GM23338 (cell line): ENCODE measurements at places on chromosomes 5 and 9. TPM values are rescaled to one million over a fixed set of nuclear protein-coding genes. Genes with fewer than 3 reads are reported as not detected.

The GRIA1 gene
- total RNA-seq, result 1.4 and 1.7 TPM in 2 replicates

- DNase-seq, result peak; percentile 18
These were observed 52.7 kb downstream of the PLK2 start for GRCh38 chr5:58407042-58407719.

DNA sequence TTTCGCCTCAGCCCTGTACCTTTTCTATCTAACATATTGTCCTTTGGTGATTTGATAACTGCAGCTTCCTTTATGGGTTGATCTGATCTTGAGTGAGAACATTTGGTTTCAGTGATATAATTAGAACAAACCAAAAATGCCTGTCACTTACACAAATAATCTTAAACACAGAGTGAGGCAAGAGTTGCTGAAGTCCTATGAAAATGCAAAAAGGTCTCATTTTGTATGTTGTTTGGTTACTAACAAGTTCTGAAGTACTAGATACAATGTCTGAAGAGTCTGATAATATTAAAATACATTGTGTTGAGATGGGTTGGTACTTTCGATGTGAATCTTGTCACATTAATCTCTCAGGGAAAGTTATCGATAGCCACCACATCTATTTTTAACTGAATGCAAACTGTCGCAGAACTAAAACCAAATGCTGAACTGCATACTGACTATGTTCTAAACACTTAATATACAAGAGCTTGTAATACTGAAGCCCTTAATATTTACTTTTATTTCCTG is 70.4 kb upstream of the TMED7 start:
- no peak for DNase-seq

GRCh38 chr5:2131826-2132496 is 249.2 kb upstream of the IRX4 start:
- no peak for DNase-seq

- DNase-seq, result no peak
These were observed 78.1 kb upstream of the DAP start for GRCh38 chr5:10839118-10839517.

DNA sequence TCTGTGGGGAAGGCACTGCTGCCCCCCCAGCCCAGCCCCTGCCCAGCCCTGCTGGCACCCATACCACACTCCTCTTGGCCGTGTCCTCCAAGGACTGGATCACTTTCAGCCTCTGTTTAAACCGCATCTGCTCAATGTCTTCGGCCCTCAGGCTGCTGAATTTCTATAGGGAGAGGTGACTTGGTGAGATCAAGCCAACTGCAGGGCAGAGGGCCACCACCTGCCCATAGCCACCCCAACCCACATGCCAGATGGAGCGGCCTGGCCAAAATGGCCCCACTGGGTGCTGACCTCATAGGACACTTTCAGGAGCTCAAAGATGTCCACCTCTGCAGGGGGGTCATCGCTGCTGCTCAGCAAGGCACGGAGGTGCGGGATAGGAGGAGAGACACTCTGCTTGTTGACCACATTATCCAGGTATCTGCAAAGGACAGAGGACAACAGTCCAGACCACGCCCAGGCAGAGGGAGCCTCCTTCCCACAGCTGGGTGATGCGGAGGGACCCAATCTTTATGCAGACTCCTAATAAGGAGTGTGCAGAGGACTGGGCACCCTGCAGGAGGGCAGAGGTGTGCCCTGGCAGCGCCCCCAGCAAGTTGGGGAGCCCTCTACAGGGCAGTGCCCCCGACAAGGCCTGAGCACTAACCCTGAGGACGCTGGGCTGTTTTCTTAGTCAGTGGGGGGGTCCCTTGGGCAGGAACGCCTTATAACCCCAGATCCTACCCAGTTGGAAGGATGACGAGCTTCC is 14.4 kb upstream of the MRNIP start:
- DNase-seq, result no peak

- no peak for DNase-seq
These were observed 266.4 kb upstream of the FBXL7 start for GRCh38 chr5:15233566-15233965.

DNA sequence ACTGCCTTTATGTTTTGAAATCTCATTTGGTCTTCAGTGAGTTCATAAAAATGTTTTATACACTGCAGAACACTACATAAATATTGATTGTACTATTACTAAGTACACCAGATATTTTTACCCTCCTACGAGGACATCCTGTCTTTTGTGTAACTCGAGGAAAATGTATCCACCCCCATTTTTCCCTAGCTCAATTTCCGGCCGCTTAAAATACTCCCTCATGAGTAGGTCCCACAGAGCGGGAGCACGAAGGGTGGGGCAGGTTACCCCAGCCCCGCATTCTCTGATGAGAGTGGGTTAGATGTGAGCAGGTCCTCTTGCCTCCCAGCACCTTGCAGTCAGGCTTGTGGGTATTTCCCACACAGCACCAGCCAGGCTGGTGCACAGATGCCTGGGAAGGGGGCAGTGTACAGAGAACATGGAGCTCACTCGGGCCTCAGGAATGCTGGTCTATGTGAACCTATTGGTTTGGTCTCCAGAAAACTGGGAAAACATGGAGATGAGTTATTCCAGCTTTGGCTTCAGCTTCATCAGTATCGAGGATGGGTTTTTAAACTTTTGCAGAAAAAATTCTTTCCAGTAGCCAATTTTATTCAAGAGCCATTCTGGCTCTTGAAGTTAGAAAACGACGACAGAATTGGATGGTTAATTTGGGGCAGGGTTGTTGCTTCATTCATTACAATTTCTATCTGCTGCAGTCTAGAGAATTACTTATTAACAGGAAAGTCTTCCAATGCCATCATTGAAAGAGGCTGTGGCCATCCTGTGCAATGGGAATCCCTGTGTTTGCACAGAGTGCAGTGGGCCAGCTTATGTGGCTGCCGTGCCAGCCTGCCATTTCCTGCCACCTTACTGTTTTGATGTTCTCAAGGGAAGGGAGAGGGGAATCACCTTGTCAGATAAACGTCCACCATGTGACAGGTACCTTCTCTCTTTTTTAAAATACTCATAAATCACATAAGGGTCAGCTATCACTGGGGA is 73.2 kb downstream of the WDR41 start:
- no peak for DNase-seq

The ATP10B gene
- total RNA-seq, result 0.08 and 0.14 TPM in 2 replicates

DNA sequence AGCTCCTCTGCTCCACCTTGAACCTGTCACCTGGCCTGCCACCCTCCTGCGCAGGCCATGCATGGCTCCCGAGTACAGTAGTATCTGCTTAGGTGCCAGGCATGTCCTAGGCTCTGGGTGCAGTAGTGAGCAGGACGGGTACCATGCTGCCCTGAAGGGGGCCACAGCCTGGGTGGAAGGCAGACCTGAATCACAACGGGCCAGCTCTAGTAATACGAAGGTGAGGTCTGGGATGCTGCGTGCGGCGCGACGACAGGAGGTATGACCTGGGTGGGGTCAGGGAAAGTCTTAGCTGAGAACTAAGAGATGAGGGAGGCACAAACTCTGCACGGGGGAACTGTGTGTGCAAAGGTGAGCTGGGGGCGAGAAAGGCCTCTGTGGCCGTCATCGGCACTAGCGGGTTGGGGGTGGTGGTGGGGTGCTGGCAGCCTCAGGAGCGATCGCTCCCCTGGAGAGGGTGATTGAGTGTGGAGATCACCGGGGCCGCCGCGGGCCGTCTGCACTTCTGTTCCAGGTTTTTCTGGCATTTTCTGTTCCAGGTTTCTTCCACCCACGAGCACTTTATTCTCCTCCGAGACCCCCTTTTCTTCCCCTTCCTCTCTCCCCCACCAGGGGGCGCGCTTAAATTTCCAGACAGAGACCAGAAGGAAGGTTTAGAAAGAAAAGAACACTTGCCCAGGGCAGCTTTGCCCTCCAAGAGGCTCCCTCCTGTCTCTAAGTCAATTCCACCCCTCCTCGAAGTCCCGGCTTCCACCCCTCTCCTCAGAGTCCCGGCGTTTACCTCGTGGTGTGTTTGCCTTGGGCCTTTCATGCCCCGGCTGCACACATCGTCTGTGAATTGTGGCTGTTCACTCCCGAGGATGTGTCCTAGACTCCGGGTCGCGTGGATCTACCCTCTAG is 15.1 kb downstream of the PDLIM4 start:
- DNase-seq, result peak; percentile 88

The C1QTNF2 gene
- 0.27 and 0.56 TPM in 2 replicates for total RNA-seq

DNA sequence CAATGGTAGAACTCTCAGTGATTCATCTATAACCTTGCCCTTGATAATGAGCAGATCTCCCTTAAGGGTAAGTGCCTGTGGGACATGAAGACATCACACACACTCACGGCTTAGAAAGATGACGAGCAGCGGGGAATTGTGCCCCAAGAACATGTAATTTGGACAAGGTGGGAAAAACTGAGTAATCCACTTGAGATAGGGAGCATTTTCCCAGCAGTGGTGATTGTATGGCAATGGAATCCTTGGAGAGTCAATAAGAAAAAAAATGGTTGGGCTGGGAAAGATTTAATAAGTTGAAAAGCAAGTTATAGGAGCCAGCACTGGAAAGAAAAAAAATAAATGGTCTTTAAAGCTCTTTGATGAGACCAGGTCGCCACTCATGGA is 193.1 kb downstream of the GLIS3 start:
- no peak for DNase-seq

DNA sequence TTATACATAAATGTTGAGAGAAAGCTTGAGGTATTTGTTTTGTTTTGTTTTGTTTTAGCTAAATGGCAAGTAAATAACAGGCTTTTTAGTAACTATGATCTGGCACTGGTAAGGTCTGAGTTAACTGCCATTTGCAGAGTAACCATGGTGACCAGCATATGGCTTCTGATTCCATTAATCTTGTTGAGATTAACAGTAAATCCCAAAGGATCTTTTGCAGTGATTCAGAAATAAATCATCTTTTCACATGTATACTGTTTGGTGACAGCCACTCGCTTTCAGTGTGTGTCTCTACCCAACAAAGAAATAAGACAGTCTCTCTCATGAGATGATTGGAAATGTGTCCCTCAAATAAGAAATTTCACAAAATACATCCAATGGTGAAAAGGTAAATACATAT is 235.6 kb downstream of the RAB3C start:
- DNase-seq, result no peak

The PCDHGA6 gene
- total RNA-seq, result 4.5 and 4.8 TPM in 2 replicates

The MARCOL gene
- total RNA-seq, result not detected in 2 replicates

- no peak for DNase-seq
These were observed 79.3 kb downstream of the CACNA1B start for GRCh38 chr9:137956688-137957385.

GRCh38 chr5:31630931-31631330 is 8.0 kb upstream of the PDZD2 start:
- DNase-seq, result no peak

The SNX30 gene
- total RNA-seq, result 12.0 and 17.8 TPM in 2 replicates

The C5orf58 gene
- total RNA-seq, result 1.0 TPM in 1 of 2 replicates, not detected in the other

DNA sequence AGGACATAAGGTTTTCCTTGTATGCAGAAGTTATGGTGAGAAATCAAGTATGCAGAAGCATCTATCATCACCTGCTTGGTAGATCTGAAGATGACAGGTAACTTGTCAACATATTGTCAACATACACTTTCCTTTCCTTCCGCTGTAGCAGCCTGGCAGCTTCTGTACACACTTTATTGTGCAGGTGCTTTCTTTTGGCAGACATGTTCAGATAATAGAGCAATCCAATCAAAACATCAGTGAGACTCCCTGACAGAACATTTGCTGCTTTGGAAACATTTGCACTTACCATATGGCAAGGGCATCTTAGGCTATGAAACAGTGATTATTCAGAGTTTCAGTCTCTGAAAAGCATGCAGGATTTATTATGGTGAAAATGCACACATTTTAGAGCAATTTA is 161.1 kb upstream of the CDH12 start:
- DNase-seq, result no peak

GRCh38 chr5:175381130-175381529 is 62.9 kb downstream of the DRD1 start:
- no peak for DNase-seq

The LCN9 gene
- total RNA-seq, result not detected in 2 replicates

DNA sequence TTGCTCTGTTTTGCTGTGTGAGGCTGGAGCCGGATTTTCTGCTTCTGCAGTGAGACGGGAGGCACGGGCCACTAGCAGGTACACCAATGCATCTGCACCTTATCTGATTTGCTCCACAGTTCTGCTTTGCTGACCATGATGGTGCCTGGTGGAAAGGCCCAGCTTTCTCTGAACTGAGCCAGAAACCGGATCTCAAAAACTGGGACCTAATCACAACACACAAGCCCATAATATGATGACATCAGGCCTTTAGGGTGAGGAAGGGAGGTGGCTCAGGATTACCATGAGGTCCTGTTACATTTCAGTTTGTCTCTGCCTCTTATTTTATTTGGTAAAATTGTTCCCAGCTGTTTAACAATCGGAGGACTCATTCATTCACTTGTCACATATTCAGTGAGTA is 49.8 kb downstream of the FGF1 start:
- no peak for DNase-seq

The CCDC152 gene
- total RNA-seq, result 13.9 and 16.2 TPM in 2 replicates

DNA sequence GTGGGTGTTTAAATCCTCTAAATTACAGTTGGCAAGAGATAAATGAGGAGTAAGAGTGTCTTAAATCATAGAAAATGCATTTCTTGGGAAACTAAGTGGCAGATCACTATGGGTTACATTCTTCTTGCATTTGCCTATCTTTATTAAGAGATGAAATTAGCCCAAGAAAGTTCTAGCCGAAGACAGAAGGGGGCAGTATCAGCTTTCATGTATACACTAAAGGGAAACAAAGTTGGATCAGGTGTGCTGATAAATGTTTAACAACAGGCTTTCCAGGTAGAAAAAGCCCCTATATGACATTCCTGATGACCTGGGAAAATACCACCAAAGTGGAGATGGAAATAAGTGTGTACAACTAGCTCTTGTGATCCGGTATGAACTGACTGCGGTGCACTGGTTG is 81.9 kb upstream of the TLR4 start:
- DNase-seq, result peak; percentile 50

GRCh38 chr9:121836366-121836885 is 185.0 kb downstream of the DAB2IP start:
- DNase-seq, result no peak

DNA sequence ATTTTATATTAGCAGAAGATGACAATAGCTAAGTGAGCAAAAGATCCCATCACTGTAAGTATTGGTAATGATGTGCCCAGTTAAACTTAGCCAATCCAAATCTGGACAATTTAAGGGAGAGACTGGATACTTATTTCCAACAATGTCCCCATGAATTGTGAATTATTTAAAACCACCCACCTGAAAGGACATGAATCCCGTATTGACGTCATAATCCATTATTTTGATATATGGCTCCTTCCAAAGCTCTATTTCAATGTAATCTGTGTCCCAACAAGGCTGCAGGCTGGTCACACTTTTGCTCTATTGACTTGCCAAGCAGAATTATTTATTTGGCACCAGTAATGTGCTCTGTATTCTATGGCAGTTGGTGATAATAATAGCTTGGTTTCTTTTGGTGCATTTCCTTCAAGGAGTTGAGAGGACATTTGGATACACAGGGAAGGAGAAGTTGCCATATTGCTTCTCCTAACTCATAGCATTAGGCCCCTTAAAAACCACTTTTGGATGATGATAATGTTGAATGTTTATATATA is 157.2 kb downstream of the NMUR2 start:
- no peak for DNase-seq

DNA sequence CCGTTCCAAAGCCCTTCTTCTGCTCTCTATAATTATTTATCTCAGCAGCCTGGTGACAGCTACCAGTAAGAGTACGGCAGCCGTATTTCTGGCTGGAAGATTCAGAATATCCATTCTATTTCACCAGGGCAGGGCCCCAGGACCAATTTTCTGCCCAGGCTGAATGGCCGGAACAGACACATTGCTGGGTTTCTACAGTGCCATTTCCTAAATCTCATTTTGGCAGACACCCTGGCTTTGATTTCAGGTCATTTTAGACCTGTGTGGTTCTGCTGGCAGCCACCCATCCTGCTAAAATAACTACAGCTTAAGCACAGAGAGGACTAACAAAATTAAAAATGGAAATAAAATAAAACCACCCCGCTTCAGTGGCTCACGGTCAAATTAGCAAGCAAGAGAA is 95.0 kb downstream of the CRB2 start:
- no peak for DNase-seq

The EQTN gene
- total RNA-seq, result 0.24 TPM in 1 of 2 replicates, not detected in the other
